HCEC 1CT (cell line): ENCODE measurements at places on chromosomes 2 and 18.

GRCh38 chr2:228387776-228388175 lies 206.3 kb upstream of the SPHKAP start:
- no peak for DNase-seq

- DNase-seq = peak; percentile 4
Measured at GRCh38 chr2:112542984-112543661, 858 bp downstream of the POLR1B start.

DNA sequence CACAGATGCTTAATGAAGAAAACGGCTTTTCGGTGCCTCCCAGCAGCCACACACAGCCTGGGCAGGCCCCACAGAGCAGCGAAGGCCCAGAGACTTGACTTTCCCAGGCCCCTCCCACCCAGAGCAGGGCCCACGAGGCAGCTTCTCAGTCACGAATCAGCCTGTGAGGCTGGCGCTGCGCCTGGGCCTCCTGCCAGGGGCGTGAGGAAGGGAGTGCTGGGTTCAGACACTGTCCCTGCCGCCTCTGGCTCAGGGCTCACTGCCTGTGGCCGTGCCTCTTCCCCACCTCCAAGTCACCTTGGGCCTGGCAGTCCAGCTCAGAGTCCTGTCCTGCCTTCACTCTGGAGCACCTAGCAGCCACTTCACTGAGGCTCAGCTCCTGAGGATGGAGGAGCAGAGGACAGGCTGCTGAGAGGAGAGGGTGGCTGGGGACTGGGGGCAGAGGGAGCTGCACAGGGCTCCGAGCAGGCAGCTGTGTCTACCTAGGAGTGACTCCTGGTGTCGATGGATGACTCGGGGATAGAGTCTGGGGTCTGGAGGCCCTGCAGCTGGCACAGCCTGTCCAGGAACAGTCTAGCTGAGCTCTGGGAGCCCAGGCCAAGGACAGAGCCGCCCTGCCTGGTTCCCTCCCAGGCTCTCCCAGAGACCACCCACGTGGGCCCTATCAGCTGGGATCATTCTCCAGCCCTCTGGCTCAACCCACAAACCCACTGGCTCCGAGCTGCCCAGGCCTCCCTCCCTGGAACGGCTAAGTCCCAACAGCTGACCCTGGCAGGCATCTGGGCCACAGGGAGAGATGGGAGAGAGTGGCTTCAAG lies 36.4 kb upstream of the FOSL2 start:
- DNase-seq = peak; percentile 55

DNA sequence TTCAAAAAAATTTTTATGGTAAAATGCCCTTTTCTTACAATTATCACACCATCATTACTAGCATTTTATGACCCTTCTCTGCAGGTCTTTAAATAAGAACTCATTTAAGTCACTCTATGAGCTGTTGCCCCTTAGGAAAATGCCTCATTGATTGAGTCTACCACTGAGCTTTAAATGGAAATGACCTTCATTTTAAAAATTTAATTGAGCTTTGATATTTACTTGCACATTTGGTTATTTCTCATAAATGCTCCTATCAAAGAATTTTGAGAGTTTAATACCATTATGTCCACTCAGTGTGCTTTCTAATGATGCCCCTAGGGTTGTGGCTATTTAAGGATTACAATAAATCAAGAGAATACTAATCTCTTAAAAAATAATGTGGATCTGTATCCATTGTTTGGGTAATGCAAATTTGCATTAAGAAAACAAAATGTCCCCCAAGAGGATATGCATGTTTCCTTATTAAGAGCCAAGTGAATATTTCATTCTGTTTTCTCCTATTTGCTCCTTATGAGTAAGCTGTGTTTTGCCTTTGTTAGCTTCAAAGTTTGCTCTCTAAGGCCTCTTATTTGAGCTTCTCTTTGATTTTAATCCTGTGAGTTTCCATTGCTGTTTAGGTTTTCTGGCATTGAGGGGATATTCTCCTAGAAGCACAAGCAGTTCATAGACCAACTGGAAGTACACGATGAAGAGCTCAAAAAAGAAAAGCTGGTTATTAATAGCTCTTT lies 69.8 kb downstream of the CERS6 start:
- DNase-seq = no peak

- no peak for DNase-seq
Measured at GRCh38 chr18:10923141-10923540, 226.2 kb downstream of the PIEZO2 start.

DNA sequence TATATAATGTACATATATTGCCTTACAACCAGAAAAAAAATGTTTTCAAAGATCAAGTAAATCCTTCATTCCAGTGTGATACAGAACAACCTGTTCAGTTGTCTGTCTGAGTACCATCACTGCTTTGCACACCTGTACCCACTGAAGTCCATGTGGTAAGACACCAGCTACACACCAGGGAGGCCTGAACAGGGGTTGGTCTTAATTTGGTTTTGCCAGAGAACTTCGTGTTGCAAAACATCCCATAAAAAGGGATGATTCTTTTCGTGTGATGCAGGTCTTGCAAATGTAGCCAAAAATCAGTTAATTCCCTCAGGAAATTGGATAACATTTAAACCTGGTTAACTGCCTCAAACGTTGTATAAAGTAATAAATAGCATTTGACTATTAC lies 73.7 kb upstream of the SLC1A4 start:
- DNase-seq = no peak
